Chondrocyte (in vitro differentiated cells): ENCODE measurements at places on chromosomes 11 and 22.

- no peak for DNase-seq
These were observed 107.0 kb upstream of the PITPNB start for GRCh38 chr22:28025866-28026575.

DNA sequence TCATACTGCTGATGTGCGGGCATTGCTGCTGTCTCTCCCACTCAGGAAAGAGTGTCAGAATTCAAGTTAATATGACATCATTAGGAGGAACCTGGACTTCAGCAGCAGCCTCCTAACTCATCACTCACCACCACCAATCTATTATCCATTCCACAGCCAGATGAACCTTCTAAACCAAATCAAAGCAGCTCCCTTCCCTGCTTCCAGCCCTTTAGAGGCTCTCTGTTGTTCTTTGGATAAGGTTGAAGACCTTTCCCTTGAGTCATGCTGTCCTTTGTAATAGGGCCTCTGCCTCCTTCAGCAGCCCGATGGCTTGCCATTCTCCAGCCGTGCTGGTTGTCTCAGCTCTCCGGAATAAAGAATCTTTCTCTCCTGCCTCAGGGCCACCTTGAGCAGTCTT is 301.3 kb downstream of the DDX10 start:
- DNase-seq: no peak

DNA sequence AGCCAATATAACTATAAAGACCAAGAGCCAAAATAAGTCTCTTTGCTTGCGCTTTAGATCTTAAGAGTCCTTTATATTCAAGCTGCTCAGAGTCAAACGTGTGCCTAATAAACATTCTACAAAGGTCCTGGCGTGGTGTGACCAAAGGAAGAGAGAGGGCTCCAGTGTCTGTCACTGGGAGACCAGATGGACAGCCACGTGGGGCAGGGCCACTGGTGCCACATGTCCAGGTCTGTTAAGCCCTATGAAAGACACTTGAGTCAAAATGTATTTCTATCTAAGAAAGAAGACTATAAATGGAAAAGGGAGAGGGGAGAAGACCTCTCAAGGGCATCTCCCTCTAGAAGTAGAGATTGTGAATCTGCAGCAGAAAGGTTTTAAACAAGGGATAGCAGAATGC is 32.2 kb upstream of the EHF start:
- DNase-seq: no peak

- no peak for DNase-seq
These were observed 150.8 kb upstream of the TIMP3 start for GRCh38 chr22:32650553-32651345.

GRCh38 chr11:130671801-130672700 is 223.6 kb downstream of the ADAMTS15 start:
- DNase-seq: no peak

DNA sequence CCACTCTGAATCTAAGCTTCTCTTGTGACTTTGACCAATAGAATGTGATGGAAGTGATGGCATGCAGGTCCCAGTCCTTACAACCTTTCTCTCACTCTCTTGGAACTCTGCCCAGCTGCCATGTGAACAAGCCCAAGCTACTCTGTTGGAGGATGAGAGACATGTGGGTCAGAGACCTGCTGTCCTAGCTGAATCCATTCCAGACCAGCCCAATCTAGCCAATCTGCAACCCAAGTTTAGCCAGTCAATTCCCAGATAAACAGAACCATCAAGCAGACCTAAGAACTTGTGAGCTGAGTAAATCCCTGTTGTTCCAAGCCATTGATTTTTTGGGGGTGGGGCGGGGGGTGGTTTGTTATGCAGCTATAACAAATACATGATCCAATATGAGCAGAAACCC is 69.2 kb upstream of the GRK3 start:
- no peak for DNase-seq
